Airway epithelial cell (primary cell): ENCODE measurements at places on chromosomes 4 and X. TPM values are rescaled to one million over a fixed set of nuclear protein-coding genes. Genes with fewer than 3 reads are reported as not detected.

Gene ADGRL3
- 0.19 and 0.21 TPM in 2 replicates for total RNA-seq

Gene APOOL
- total RNA-seq: 6.0 and 7.7 TPM in 2 replicates

Gene GALNTL6
- total RNA-seq: not detected in 2 replicates

Gene UGT2B11
- total RNA-seq: not detected in 2 replicates

Gene BEX1
- 1.9 TPM in 1 of 2 replicates, not detected in the other for total RNA-seq

Gene XPNPEP2
- total RNA-seq: not detected in 2 replicates
